ENCODE measurements at places on chromosomes 13 and 19. TPM values are rescaled to one million over a fixed set of nuclear protein-coding genes. Genes with fewer than 3 reads are reported as not detected.

UHRF1 gene
- total RNA-seq, result 137 TPM

GRCh38 chr19:24069905-24070657 is 16.9 kb upstream of the ZNF254 start:
- no peak for DNase-seq

- DNase-seq, result no peak
Observed at GRCh38 chr13:41501281-41501680, 43.9 kb downstream of the RGCC start.

GRCh38 chr13:39364947-39365468 is 238.0 kb downstream of the LHFPL6 start:
- no peak for DNase-seq

KLK12 gene
- total RNA-seq, result not detected

DNA sequence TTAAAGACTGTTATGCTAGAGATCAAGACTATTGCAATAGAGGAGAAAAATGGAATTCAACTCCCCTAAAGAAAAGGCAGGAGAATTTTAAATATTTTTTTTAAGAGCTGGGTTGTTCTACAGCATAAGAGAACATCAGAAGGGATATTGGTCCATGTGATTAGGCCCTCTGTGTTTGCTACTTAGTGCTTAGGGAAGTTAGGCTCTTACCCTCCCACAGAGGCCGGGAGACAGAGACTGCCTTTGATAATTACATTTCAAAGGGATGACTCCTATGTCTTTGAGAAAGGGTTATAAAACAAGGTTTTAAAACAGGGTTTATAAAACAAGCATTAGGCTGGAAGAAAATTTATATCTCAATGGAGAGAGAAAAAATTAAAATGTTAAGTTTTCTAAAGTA is 1248.1 kb upstream of the PCDH20 start:
- DNase-seq, result no peak

GRCh38 chr13:98039964-98040363 is 86.5 kb downstream of the IPO5 start:
- no peak for DNase-seq

- DNase-seq, result no peak
Observed at GRCh38 chr19:6521718-6522646, 8.8 kb upstream of the TNFSF9 start.

- no peak for DNase-seq
Observed at GRCh38 chr13:106318941-106319411, 216.5 kb downstream of the EFNB2 start.

DNA sequence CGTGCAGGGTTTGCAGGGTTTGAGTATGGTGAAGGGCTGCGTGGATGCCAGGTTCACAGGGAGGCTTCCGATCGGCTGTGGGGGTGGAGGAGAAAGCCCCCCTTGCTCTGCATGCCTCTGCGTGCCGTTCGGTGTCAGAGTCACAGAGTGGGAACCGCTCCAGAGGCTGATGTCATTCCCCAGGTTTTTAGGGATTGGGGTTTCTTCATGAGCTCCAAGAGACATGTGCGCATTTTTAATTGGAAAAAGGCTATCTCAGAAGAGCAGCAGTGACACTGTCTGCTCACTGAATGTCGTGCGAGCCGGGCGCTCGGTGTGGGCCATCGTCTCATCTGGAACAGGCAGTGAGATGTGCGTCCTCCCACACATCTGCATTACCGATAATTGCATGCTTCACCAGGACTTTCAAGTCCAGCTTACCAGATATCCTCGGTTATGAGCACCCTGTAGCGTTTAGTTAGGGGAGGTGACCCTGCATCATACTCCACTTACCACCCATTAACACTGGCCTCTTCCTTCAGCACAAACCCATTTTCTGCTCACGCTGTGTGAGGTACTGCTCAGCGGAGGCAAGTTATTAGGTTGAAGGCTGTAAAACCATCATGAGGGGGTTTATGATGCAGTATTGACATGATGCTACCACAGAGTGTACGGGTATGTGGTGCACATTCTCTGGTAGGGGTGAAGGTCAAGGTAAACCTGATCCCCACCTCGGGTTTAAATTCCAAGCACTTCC is 1.7 kb downstream of the MCF2L start:
- DNase-seq, result no peak

GRCh38 chr13:71320452-71320851 is 546.6 kb downstream of the DACH1 start:
- DNase-seq, result no peak
